ENCODE measurements at places on chromosomes 3 and 15.

GRCh38 chr3:48244461-48244860 is 3.6 kb downstream of the ZNF589 start:
- DNase-seq = no peak

DNA sequence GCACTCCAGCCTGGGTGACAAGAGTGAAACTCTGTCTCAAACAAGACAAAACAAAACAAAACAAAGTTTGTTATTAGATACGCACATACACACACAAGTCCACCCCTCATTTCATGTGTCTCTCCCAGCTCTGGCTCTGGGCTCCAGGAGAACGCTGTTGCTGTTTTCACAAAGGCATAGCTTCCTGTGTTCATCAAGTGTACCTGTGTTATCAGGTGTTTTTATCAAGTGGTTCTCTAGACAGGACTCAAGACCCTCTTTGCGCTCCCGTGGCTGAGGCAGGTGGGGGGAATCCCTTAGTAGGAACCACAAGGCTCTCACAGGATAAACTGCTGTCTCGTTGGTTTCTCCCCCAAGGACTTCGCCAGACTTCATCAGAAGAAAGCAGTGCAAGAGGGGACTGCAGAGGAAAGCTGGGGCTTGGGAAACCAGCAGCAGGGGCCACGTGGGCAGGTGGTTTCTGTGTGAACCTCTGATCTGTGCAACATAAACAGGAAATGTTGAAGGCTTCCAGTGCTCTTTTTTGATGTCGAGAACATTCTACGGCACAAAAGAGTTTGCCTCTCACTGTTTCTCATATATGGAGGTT is 6.9 kb upstream of the PPP1R2 start:
- peak; percentile 61 for DNase-seq

GRCh38 chr15:74432968-74433591 is 678 bp downstream of the SEMA7A start:
- no peak for DNase-seq

GRCh38 chr3:57978316-57978715 is 29.9 kb upstream of the FLNB start:
- no peak for DNase-seq

DNA sequence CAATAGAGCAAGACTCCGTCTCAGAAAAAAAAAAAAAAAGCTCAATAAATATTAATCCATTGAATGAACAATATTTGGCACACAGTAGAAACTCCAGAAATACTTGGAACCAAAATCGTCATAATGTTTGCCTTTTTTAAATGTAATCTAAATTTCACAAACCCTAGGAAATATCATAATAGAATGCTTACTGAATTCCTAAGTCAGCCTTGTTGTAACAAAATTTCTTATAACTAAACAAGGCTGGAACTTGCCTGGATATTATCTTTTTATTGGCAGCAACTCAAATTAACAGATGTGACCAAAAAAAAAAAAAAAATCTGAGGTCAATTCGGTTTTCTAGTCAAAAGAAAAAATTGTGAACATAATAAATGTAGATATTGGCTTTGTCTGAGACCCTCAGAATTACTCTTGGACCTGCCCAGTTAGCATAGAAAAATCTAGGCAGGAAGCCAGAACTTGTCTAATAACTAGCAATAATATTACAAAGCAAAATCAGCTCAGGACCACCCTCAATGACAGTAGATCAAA is 33.3 kb downstream of the GABPB1 start:
- DNase-seq = no peak

DNA sequence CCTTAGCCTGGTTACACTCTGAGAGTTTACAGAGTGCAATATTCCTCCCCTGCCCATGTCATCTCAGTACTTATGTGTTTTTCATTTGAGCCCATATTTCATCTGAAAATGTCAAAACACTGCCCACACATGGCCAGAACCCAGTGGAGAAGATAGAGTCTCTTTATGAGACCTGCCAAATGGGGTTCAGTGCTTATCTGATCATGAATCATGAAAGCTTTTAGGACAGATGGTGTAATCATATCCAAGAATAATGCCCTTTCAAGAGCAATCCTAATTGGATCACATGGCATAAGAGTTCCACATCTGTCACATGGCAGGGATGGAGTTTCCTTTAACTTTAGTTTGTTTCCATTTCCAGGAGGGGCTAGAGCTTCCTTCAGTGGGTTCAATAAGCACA is 77.2 kb upstream of the AGBL1 start:
- no peak for DNase-seq

- no peak for DNase-seq
Measured at GRCh38 chr3:15711281-15711680, 86.5 kb downstream of the ANKRD28 start.

DNA sequence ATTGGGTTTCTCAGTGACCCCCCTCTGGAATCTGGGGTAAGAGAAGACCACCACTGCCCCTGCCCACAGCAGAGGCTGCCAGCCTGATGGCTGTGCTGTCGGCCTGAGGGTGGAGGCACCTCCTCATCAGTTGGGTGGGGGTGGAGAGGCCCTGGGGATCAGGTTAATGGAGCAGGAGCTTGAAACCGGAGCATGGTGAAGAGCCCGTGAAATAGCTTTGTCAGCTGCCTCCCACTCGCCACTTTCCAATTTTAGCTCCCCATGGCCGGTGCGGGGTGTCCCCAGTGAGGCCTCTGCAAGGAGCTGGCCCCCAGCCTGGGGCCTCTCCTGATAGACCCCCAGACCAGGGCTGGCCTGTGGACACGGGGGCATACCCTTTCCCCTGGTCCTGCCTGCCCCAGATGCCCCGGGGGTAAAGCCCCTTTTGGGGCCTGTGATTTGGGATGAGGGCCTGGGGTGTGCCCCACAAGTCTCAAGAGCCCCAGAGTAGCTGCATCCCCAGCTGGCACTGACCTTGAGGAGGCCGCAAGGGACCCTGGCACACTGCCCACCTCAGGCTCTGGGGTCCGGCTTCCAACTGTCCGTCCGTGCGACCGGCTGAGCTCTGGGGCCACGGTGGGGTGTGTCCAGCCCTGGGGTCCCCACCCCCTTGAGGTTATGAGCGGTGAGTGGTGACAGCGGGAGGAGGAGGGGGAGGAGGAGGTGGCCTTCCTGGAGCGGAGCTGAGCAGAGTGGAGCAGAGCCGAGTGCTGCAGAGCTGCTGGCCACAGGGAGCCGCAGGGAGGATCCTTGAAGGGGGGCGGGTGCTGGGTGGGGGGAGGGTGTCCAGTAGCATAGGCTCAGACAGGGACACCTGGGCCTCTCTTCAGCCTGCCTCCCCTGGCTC is at the start of gene HHATL:
TSS of gene HHATL (minus strand) at position 733 of the 886 bp plus-strand sequence. CDS start 1,972 bp downstream, outside the sequence.
- no peak for DNase-seq

GRCh38 chr3:123678108-123678511 is 93.3 kb upstream of the HACD2 start:
- no peak for DNase-seq

DNA sequence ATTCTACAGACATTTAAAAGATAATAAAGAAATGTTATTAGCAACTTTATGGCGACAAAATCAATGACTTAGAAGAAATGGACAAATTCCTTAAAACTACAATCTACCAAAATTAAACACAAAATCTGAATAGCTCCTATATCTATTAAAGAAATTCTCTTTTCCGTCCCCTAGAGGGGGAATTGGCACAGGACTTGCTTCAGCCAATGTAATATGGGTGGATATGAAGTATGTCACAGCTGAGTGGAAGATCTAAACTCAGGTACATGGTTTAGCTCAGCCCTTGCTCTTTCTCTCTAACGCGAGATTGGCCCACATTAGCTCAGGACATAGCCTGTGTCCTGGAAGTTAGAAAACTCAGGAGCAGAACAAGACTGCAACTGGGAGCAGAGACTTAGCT is 79.3 kb downstream of the DNAH12 start:
- DNase-seq = no peak

DNA sequence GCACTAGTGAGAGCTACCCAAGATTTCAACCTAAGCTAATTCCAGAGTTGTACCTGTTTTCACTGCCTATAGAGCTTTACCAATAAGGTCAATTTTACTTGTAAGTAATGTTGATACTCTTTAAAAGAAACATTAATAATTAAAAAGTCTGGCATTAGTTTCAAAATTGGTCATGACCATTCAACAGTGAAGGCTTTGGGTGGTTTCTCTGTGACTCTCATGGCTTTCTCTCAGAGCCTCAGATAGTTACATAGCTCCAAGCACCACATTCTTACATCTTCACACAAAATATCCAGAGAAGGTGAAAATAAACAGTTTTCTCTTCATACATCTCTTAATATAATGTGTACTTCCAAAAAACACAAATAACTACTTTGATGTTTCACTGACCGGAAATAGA is 61.5 kb upstream of the TCF12 start:
- DNase-seq = no peak

DNA sequence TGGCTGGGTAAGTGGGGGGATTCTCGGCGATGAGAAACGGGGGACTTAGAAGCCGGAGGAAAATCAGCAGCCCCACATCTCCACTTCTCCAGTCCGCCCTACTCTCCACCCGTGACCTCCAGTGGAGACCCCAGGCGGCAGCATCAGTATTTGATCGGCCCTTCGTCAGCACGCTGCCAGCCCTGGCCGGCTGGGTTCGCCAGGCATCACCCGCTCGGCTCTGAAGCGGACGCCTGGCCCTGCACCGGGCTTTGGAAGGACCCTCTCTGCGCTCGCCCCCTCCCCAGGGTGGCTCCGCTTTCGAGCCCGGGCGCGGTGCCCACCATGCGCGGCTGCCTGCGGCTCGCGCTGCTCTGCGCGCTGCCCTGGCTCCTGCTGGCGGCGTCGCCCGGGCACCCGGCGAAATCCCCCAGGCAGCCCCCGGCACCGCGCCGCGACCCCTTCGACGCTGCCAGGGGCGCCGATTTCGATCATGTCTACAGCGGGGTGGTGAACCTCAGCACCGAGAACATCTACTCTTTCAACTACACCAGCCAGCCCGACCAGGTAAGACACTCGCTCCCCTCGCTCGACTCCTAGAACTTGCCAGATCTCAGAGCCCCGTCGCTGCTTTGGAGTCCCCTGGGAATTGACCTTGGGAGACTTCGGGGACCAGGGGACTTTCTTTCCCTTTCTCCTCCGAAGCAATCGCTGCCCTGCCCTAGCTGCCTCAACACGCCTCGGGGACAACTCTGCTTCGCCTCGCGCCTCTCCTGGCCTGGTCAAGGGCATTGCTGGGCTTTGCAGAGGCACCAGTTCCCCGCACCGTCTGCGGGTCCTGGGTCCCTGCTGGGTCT is 561 bp downstream of the SIDT1 start:
- DNase-seq = peak; percentile 14

DNA sequence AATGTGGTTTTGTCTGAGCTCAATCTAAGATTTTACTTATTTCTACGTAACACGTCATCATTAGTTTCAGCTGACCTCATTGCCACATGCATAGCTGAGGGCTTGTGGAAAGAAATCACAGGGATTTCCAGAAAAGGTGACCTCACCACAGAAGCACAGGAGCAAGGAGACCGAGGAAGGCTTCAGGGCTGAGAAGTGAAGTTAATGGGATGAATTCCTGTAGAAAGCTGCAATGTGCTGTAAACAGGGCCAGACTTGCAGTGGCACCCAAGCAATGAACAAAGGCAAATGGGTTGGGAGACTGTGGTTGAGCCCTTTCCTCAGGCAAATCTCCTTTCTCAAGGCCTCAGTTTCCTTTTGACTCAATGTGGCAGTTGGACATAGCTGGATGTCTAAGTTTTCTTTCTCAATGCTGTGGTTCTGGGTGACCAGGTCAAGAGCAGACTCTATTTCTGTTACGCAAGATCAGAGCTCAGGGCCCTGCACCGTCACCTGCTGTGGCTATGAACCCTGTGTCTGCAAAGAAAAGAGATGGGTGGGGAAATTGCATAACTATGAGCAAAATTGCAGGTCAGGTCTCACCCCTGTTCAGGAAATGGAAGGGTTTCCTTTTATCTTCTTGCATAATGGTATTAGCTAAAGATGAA is 252.2 kb upstream of the TBL1XR1 start:
- DNase-seq = no peak

DNA sequence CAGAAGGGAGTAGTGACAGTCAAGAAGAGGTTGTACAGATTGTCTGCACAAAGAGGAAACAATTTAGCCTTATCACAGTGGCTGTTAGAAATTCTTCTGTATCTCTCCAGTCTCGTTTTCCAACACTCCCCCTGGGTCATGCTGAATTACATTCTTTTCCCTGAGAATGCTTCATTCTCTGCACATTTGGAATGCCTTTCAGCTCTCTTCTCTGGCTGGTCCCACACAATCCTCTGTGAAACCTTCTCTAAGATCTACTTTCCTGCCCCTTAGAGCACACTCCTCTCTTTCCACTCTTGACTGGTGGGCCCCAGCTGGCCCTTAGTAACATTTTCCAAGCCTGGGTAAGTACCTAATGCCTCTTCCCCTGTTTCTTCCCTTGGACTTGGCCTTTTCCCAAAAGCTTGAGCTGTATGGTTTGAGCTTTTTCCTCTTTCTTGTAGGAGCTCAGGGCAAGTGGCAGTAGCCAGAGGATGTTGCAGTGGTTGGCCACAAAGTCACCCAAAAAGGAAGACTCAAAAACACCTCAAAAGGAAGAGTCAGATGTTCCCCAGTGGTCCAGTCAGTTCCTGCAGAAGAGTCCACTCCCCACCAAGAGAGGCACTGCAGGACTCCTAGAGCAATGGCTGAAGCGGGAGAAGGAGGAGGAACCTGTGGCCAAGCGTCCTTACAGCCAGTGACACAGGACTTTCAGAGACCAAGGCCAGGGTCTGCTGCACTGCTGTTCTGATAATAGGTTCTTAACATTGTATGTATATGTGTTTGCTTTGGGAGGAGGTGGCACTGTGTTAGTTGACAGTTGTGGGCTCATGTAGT is 25.7 kb downstream of the HMCES start:
- no peak for DNase-seq

GRCh38 chr15:94494732-94495131 is 263.4 kb downstream of the MCTP2 start:
- DNase-seq = no peak

DNA sequence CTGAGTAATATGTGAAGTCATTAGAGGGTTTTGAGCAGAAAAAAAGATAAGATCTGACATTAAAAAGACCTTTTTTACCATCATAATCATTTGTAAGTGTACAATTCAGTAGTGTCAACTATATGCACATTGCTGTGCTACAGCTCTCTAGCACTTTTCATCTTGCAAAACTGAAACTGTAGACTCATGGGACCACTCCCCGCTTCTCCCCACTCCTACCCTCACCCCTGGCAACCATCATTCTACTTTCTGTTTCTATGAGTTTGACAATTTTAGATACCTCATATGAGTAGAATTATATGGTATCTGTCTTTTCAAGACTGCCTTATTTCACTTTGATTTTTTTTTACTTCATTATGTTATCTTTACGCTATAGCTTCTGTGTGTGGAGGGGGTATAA is 112.8 kb downstream of the NSUN3 start:
- no peak for DNase-seq

DNA sequence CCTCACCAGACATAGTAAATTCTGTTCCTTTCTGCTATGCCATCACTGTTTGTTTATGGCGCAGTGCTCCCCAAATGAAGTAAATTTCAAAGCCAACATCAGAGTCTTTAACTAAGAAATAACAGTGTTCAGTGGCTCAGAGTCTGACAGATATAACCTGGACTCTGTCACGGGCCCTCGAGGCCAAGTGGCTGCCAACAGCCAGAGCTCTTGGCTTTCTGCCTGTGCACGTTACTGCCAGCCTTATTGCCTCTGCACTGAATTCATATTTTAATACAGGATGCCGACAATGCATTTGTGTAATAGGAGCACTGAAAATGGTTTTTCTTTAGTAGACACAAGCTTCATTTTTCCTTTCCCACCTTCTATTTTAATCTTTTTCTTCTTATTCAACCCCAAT is 219.9 kb downstream of the NLGN1 start:
- no peak for DNase-seq

All from activated CD8-positive, alpha-beta memory T cell treated with anti-CD3 and anti-CD28 coated beads for 1 hour (primary cell).